Activated naive CD8-positive, alpha-beta T cell treated with anti-CD3 and anti-CD28 coated beads, Interleukin-2, amount 10 ng/mL, durations not matched to agents 7 days and 5 days (primary cell): ENCODE measurements at places on chromosomes 6 and 20.

- H3K36me3 ChIP-seq: no peaks in the 10 kb centered on the region
- peaks cover 12% of the 10 kb centered on the region for H3K27me3 ChIP-seq
These were observed 45.9 kb downstream of the SLC22A3 start for GRCh38 chr6:160393891-160394653.

GRCh38 chr6:25794784-25795183 lies 37.1 kb downstream of the SLC17A1 start:
- DNase-seq: no peak
- H3K4me1 ChIP-seq: no peaks in the 10 kb centered on the region
- no peak overlapping the region for H3K27ac ChIP-seq
- H3K27me3 ChIP-seq: peaks cover 19% of the 10 kb centered on the region

DNA sequence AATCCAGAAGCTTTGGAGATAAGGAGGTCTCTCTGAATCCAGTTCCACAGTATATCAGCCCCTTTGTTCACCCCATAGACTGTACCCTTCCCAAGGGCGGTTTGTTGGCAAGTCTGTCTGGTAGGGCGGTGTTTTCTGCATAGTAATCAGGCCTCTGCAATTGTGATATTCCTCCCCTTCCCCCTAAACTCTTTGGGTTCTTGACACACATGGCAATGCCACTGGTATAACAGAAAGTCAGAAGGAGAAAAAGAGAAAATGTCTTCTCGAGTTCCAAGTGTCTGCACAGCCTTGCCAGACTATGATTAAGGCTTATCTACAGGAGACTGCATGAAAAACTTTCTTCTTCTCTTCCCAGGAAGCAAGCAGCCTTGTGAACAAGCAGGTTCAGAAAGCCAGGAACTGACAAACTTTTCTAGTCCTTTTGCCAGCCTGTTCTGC lies 45.6 kb downstream of the FOXO3 start:
- H3K4me1 ChIP-seq: peaks cover 10% of the 10 kb centered on the region
- H3K4me3 ChIP-seq: no peak overlapping the region
- H3K36me3 ChIP-seq: peaks cover 6% of the 10 kb centered on the region
- DNase-seq: no peak

GRCh38 chr6:25490018-25490801 lies 161.8 kb upstream of the SCGN start:
- no peaks in the 10 kb centered on the region for H3K36me3 ChIP-seq
- peak overlapping the region; percentile 70 for H3K27ac ChIP-seq
- no peaks in the 10 kb centered on the region for H3K27me3 ChIP-seq
- H3K4me1 ChIP-seq: peaks cover 4% of the 10 kb centered on the region
- H3K4me3 ChIP-seq: no peak overlapping the region

DNA sequence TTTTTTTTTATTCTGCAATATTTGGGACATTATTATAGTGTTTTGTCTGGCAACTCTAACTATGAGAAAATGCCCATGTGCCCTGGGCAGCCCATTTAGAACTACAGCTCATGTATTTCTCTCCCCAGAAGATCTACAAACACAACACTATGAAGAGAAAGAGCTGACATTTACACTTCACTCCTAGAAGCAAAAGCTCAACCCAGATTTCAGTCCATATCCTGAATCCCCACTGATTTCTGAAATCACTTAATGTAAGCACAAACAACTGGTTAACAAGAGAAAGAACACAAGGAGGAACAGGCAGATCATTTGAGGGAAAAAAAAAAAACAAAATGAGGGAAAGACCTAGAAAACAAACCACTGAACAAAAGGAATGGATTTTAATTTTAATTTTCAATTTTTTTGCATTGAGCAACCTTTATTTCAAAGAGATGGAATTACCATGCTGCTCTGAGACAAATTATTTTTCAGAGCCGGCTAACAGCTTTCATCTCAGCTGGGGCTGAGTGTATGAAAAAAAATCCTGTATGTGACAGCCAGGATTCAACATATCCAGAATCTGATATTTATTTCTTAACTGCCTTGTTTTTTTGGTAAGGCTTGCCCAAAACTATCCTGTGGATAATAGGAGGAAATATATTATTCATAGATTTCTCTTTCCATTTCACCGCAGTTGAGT lies 32.5 kb downstream of the KIAA0319 start:
- no peak overlapping the region for H3K4me3 ChIP-seq
- DNase-seq: no peak
- H3K36me3 ChIP-seq: no peaks in the 10 kb centered on the region

GRCh38 chr20:42484335-42484734 lies 705.4 kb downstream of the PTPRT start:
- H3K4me1 ChIP-seq: no peaks in the 10 kb centered on the region
- H3K27ac ChIP-seq: no peak overlapping the region
- no peaks in the 10 kb centered on the region for H3K36me3 ChIP-seq
- H3K4me3 ChIP-seq: no peak overlapping the region
- no peaks in the 10 kb centered on the region for H3K27me3 ChIP-seq

GRCh38 chr6:157046776-157047175 lies 269.6 kb downstream of the ARID1B start:
- no peaks in the 10 kb centered on the region for H3K27me3 ChIP-seq
- peaks cover 6% of the 10 kb centered on the region for H3K4me1 ChIP-seq
- no peak overlapping the region for H3K27ac ChIP-seq

- no peak overlapping the region for H3K27ac ChIP-seq
- H3K4me3 ChIP-seq: no peak overlapping the region
- H3K27me3 ChIP-seq: peaks cover 14% of the 10 kb centered on the region
- no peaks in the 10 kb centered on the region for H3K36me3 ChIP-seq
- DNase-seq: no peak
These were observed 12.4 kb upstream of the HLA-G start for GRCh38 chr6:29815118-29815750.

DNA sequence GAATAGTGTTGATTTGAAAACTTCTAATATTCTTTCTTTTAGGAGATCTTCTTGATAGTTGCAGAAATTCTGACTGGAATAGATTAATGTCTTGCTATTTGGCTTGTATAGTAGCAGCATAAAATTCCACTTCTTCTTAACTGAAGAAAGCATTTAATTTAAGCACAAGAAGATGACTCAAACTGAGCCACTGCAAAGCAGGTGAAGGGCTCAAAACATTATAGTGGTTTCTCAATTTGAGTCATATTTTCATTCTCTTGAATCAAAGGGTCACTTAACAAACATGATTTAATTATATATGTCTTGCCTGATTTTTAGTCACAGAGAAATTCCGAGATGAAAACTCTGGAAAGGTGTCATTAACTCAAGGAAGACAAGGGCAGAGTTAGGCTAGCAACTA lies 239.3 kb downstream of the ZNF217 start:
- no peak for DNase-seq
- peaks cover 3% of the 10 kb centered on the region for H3K36me3 ChIP-seq
- no peaks in the 10 kb centered on the region for H3K4me1 ChIP-seq
- no peak overlapping the region for H3K4me3 ChIP-seq
- H3K27ac ChIP-seq: no peak overlapping the region

DNA sequence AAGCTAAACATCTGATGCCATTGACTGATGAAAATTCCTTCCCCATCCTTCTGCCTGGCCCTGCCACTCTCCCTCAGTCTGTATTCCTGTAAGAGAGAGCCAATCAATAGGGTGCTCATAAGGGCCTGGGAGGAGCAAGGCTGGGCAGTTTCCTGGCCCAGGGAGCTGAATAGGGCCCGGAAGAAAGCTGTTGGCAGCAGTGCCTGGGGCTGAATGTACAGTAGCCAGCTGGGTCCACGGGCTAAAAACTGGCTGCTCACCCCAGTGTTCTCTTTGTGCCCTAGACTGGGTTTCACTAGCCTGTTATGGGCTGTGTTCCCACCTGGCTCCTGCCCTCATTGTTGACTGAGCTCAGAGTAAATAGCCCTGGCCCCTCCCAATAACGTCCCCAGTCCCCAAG lies 1.7 kb upstream of the WFDC2 start:
- no peak overlapping the region for H3K4me3 ChIP-seq
- H3K27me3 ChIP-seq: peaks cover 57% of the 10 kb centered on the region
- H3K36me3 ChIP-seq: no peaks in the 10 kb centered on the region
- DNase-seq: no peak
- H3K27ac ChIP-seq: no peak overlapping the region

GRCh38 chr6:11207199-11207968 lies 25.1 kb downstream of the NEDD9 start:
- peak overlapping the region; percentile 78 for H3K27ac ChIP-seq
- H3K27me3 ChIP-seq: no peaks in the 10 kb centered on the region
- H3K4me3 ChIP-seq: no peak overlapping the region
- peaks cover 78% of the 10 kb centered on the region for H3K4me1 ChIP-seq
- no peak for DNase-seq

GRCh38 chr6:136429264-136430065 lies 120.8 kb downstream of the MAP7 start:
- no peak overlapping the region for H3K4me3 ChIP-seq
- no peak for DNase-seq
- H3K27ac ChIP-seq: no peak overlapping the region
- H3K36me3 ChIP-seq: no peaks in the 10 kb centered on the region
